C1 segment of cervical spinal cord (tissue), 14 donors: ENCODE measurements at places on chromosomes 6 and 20.
A peak's percentile ranks its signal among the peaks of the same experiment; 100 is the strongest.

- DNase-seq, result no peak
Measured at GRCh38 chr6:131658287-131658686, 21.2 kb downstream of the ENPP3 start.

DNA sequence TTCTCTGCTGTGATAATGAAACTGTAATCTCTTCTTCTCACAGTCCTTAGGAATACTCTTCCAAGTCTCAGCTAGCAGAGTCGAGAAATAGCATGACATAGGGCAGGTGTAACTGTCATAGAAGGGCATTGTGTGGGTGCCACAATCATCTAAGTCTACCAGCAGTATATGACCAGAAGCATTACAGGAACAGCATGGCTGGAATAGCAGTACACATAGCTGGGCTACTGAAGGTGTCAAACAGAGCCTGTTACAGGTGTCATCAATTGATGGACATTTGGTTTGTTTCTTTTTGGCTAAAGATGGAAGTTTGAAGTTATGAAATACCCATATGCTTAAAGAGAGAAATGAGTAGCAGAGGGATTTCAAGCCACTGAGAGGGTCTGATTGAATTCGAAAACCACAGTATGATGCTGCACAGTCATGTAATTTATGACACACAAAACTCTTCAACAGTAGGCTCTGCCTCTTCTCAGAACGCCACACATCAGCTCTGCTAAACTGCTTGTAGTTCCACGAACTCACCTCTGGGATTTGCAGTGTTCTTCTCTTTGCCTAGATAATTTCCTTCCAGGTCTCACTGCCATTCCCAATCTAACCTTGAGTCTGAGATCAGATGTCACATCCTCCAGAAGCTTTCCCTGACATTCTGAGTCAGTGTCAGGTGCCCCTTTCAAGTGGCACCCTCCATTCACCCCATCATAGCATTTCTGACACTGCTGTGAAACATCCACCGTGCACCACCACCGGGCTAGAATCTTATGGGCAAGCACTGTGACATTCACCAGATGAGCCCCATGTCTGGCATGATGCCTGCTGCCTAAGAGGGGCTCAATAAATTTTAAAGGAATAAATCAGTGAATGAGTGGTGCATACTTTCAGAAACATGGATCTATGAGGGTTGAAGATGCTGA, 151.0 kb downstream of the ADAT2 start:
- DNase-seq, result no peak

GRCh38 chr6:169984181-169985120, 233.0 kb downstream of the ERMARD start:
- no peak for DNase-seq

GRCh38 chr6:139852488-139853140, 478.2 kb upstream of the CITED2 start:
- DNase-seq, result no peak

GRCh38 chr6:3721810-3722621, 29.5 kb downstream of the PXDC1 start:
- no peak for DNase-seq

GRCh38 chr6:44641344-44642031, 254.0 kb downstream of the CDC5L start:
- no peak for DNase-seq

DNA sequence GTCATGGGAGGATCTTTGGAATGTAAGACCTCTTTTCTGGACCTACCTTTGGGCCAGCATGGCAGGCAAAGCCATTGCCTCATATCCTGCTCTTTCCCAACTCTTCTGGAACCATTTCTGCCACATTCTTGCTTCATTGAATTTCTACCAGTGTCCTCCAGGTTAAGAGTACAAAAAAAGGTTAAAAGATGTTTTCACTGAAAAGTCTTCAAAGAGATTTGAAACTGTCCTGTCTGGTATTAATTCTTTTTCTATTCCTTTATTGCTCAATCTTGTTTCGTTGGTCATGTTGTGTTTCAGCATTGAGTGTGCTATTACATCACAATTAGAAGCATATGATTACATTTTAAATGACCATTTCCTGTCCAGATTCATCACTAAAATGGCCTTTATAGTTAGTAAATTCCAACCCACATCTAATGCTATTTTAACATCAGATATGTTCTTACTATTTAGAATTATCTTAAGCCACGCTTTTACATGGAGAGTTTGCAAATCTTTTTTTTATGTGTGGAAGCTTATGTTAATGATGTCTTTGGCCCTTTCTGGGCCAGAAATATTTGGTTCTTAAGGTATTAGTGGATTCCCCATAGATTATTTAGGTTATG, 450.9 kb downstream of the GJA1 start:
- DNase-seq, result no peak

DNA sequence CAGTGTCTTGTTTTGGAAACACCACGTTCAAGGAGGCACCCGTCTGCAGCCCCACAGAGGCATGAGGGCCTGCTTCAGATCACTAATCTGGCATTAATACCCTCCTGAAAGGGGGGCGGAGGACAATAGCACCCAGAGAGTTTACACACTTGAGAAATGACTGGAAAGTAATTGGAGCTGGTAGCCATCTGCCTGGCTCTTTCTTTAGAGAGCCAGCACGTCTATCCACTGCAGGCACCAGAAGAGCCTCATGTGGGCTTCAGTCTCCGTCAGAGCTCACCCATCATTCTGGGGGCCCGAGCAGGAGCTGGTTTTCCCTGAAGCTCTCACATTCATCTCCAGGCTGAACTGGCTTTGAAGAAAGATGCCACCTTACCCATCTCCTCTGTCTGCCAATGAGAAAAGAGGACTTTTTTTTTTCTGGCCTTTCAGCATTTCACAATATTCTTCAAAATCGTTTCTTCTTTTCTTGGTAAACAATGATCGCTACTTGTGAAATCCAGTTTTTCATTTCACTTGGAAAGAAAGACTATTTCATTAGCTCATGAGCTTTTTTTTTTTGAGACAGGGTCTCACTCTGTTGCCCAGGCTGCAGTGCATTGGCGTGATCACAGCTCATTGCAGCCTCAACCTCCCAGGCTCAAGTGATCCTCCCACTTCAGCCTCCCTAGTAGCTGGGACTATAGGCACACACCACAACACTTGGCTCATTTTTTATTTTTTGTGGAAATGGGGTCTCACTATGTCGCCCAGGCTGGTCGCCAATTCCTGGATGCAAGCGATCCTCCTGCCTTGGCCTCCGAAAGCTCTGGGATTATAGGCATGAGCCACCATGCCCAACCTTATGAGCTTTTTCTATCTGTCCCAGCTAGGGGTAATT, 124.7 kb upstream of the ZNF217 start:
- DNase-seq, result no peak

DNA sequence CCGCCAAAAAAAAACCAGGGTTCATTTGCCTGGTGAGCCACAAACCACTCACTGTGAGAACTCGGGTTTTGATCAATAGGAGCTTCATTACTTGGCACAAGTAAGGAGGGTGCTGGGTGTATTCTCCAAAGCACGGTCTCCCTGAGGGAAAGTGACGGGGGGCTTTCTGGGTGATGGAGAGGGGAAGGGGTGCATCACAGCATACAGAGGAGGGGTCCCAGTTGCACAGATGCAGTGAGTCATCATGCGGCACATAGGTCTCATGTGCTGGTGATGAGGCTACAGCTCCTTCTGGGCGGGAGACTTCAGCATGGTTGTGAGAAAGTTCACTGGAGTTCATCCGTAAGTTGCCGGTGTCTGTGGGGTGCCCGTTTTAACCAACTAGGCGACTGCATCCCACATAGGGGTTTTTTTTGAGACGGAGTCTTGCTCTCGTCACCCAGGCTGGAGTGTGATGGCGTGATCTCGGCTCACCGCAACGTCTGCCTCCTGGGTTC, 36.2 kb downstream of the SUN5 start:
- no peak for DNase-seq

- peak; percentile 67 for DNase-seq
Measured at GRCh38 chr6:113172531-113172966, 684.6 kb upstream of the MARCKS start.

DNA sequence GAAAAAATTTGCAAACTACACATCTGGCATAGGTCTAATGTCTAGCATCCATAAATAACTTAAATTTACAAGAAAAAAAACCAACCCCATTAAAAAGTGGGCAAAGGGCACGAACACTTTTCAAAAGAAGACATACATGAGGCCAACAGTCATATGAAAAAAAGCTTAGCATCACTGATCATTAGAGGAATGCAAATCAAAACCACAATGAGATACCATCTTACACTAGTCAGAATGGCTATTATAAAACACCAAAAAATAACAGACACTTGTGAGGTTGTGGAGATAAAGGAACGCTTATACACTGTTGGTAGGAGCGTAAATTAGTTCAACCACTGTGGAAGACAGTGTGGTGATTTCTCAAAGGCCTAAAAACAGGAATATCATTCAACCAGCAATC, 33.7 kb upstream of the EPB41L2 start:
- DNase-seq, result no peak

DNA sequence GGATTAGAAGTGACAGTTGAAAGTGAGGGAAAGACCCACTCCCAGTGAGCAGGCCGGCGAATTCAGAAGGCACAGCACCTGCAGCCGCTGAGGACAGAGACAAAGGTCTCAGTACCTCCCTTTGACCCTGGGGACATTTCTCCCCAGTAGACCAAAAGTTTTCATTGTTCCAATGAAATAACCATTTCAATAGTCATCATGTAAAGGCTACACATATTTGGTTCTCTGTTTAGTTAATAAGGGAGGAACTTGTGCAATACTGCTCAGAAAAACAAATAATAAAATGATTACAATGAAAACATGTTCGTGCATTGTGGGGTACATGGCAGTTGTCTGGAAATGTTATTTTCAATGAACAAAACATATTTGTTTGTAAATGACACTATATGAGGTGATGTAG, 52.5 kb downstream of the EDN1 start:
- no peak for DNase-seq

DNA sequence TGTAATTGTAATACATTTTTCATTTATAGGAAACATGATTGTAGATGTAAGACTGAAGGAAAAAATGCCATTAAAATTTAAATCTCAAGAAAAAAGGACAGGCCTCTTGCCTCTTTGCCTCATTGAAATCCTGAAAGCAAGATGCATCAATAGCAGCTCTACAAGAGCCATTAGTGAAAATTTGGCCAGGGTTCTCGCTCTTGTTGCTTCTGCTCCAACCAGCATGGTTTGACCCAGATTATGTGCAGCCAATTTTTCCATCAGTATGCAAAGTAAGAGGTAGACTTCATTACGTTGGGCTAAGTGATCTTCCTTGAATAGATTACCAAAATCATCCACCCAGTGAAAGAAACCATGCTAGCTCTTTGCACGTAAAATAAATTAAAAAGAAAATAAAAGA, 106.6 kb downstream of the SGK1 start:
- no peak for DNase-seq

GRCh38 chr6:88442737-88443136, 276.6 kb upstream of the CNR1 start:
- no peak for DNase-seq

- no peak for DNase-seq
Measured at GRCh38 chr6:136614994-136615393, 64.8 kb upstream of the MAP7 start.

- DNase-seq, result peak; percentile 80
Measured at GRCh38 chr20:37192137-37192854, 12.9 kb upstream of the MROH8 start.

GRCh38 chr6:163086624-163086920, 327.9 kb upstream of the QKI start:
- DNase-seq, result no peak

- no peak for DNase-seq
Measured at GRCh38 chr6:54111341-54112045, at the start of gene MLIP. Gene MLIP, plus strand, starts transcription at chr6:54111443. Its CDS starts 37 bp downstream, at chr6:54111480.

DNA sequence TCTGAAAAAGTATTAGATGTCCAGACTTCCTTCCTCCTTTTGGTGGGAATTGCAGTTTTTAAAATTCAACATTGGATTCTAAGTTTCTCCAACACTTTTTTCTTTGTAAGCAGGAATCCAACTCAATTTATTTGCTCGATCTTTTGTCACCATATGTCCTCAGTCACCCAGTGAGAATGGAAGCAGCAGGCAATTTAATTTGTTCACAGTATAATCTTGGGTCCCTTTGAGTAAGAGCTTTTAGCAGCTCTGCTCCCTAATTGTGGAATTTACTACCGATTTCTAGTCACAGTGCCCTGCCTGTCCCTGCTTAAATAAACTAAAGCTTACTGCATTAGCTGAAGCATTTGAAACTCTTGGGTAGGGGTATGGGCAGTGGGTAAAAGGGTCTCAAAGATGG, 98.6 kb downstream of the BTBD3 start:
- DNase-seq, result no peak

GRCh38 chr6:166655713-166656229, 28.7 kb upstream of the RPS6KA2 start:
- DNase-seq, result no peak

DNA sequence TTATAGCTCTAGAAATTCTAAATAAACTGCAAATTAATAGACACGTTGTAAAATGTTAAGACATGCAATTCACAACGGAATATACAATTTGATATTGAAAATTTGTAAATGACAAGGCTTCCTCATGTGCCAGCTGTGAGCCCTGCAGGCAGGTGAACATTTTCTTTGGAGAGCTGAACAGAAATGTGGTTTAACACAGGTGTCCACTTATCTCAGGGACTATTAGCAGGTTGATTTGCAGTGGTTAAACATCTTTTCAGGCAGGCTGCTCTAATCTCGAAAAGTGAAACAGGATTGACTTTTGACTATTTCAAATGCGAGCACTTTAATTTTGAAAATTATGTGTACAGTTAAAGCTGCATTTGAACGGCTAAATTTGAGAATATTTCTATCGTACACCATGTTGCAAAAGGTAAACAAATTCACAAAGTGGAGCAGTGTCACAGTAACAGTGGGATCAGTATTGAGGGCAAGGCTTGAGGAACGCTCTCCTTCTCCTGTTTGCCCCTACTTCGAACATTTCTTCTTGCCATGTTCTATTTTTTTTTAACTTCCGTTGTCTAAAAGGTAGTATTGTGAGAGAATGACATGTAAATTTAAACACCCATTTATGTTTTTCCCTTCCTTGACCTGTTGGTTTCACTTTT, 210.8 kb downstream of the CDKAL1 start:
- DNase-seq, result no peak

DNA sequence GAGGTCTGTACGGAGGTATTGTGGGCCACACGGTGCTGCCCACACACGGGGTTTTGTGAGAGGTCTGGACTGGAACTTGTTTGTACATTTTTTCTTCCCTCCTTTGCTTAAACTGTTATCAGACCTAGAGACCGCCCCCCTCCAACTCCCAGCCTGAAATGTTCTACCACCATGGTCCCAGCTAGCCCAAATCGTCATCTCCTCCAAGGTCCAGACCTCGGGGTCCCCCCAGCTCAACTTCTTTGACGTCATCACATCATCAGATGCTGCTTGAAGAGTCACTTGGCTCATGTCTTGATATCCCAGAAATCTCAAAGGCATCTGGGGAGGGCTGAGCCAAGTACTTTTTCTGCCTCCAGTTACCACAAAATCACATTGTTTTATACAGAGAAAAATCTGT, 2.8 kb upstream of the CCDC170 start:
- no peak for DNase-seq

DNA sequence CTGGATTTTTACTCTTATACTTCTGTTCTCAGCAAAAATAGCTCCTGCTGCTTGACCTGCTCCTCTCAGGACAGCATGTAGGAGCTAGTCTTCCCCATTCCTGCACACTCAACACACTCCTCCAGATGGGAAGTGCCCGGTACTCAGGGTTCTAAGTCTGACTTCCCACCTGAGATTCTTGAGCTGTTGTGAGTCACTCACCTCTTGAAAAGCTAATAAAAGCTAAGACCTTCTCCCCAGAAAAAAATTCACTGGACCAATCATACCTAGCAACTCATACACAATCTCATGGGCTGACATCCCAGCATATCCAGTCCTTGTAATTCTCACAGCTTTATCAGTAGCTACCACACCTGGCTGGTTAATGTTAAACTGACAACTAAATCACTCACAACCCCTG, 53.5 kb downstream of the TRPC4AP start:
- no peak for DNase-seq

GRCh38 chr6:491233-491632, 99.7 kb downstream of the IRF4 start:
- no peak for DNase-seq
